ENCODE measurements at places on chromosomes 5 and 9.

GRCh38 chr5:12141496-12141895 lies 237.2 kb upstream of the CTNND2 start:
- H3K27me3 ChIP-seq = no peaks in the 10 kb centered on the region
- no peak overlapping the region for H3K27ac ChIP-seq
- no peak overlapping the region for H3K4me3 ChIP-seq
- no peaks in the 10 kb centered on the region for H3K36me3 ChIP-seq
- no peak for DNase-seq

DNA sequence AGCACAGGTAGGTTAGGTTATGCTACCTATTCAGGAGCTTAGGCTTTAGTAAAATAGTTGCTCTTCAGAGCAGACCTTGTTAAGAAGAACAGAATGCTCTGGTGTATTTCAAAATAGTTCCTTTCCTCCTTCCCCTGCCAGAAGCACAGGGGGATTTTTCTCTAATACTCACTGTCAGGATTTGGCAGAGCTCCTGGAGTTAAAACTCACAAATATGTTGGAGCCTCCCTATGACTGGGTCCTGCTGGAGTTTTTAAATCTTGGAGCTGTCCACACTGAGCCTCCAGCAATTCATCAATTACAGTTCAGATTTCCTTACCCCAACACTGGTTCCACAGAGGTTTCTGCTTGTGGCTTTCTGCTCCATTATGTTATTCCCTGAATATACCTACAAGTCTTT lies 1233.8 kb upstream of the WWC1 start:
- H3K27ac ChIP-seq = no peak overlapping the region
- H3K36me3 ChIP-seq = no peaks in the 10 kb centered on the region
- H3K4me3 ChIP-seq = no peak overlapping the region
- no peaks in the 10 kb centered on the region for H3K27me3 ChIP-seq
- no peaks in the 10 kb centered on the region for H3K4me1 ChIP-seq
- DNase-seq = no peak

DNA sequence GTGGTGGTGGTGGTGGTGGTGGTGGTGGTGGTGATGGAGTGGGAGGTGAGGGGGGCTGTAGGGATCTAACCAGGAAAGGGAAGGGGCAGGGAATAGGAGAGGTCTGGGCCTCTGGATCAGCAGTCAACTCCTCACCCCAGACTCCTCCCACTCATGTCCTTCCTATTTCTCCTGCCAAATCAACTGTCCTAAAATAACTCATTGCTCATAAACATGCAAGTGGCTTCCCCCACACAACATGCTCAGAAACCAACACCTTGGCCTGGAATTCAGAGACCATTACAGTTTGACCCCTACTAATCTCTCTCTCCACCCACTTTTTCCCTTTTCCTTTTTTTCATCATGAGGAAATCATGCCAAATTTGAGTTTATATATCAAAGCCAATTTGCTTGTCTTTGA lies 8.4 kb upstream of the FSD1L start:
- no peak for DNase-seq
- H3K36me3 ChIP-seq = no peaks in the 10 kb centered on the region
- no peaks in the 10 kb centered on the region for H3K27me3 ChIP-seq
- no peaks in the 10 kb centered on the region for H3K4me1 ChIP-seq

DNA sequence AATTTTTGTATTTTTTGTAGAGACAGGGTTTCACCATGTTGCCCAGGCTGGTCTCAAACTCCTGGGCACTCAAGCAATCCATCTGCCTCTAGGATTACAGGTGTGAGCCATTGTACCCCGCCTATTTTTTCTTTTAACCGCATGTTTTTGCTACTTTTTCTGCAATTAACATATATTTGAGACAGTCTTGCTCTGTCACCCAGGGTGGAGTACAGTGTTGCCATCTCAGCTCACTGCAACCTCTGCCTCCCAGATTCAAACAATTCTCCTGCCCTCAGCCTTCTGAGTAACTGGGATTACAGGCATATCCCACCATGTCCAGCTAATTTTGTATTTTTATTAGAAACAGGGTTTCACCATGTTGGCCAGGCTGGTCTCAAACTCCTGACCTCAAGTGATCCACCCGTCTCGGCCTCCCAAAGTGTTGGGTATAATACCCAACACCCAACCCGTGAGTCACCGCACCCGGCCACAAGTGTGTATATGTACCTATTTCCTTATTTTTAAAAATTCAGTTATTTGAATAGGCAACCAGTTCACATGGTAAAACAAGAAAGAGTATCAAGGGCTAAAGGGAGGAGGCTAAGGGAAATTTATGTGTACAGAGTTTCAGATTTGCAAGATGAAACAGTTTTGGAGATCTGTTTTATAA lies 13.3 kb downstream of the PHAX start:
- no peak overlapping the region for H3K27ac ChIP-seq
- H3K4me1 ChIP-seq = no peaks in the 10 kb centered on the region
- H3K27me3 ChIP-seq = no peaks in the 10 kb centered on the region
- no peak for DNase-seq
- no peak overlapping the region for H3K4me3 ChIP-seq

DNA sequence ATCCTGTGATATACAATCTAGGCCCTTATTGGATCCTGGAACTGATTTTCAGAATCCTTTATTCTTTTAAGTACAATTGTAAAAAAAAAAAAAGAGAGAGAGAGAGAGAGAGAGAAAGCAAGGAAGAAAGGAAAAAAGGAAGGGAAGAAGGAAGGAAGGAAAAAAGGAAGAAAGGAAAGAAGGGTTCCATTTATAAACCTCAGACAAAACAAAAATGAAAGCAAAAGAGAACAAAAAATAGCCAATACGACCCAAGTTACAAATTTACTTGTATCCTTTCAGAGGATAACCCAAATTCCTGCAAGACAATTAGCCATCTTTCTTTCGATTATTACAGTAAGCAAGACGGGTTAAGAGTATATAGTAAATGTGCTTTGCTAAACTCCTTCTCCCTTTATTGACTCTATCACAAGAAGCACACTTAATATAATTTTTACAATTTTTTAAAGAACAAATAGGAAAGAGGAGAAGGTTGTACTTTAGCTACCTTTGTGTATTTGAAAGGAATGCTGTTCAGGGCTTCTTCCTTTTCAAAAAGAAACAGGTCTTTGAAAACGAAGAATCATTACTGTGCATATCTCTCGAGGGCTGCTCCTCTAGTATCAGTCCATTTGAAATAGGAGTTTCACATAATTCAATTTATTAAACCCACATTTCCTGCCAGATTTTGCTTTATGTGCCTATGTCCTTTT lies 543.3 kb downstream of the RAB3C start:
- no peaks in the 10 kb centered on the region for H3K4me1 ChIP-seq
- peak overlapping the region; percentile 98 for H3K27ac ChIP-seq

DNA sequence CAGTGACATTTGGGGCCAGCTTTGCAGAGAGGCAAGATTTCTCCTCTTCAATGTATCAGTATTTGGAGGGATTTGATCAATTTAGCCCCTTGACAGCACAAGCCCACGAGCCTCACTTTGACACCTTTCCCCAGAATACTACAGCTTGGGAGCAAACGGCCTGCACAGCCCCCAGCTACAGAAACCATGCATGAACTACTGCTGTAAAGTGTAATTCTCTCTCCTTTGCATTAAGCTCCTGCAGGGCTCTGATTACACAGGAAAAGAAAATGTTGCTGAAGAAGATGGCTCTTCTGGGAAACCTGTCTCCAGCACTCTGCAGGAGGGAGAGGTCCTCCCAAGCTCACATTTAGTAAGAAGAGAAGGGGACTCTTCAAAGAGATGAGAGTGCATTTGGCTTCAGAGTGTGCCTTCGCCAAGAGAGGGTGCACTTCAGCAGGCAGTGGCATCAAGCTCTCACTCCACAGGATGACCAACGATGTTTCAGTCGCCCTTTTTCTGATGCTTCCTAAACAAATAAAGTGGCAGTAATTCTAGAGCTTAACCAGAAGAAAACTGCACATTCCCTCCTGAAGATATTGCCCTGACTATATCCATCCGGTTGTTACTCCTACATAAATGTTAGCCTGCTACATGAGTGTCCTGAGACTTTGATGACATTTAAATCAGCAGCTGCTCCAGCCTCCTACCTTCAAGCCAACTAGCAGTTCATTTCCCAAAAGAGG lies 272.2 kb downstream of the AUH start:
- H3K27ac ChIP-seq = no peak overlapping the region
- H3K4me1 ChIP-seq = no peaks in the 10 kb centered on the region
- DNase-seq = no peak

- H3K27ac ChIP-seq = no peak overlapping the region
- H3K36me3 ChIP-seq = no peaks in the 10 kb centered on the region
- no peak for DNase-seq
- H3K27me3 ChIP-seq = no peaks in the 10 kb centered on the region
- no peak overlapping the region for H3K4me3 ChIP-seq
These were observed 7.7 kb downstream of the AQP3 start for GRCh38 chr9:33439731-33440130.

DNA sequence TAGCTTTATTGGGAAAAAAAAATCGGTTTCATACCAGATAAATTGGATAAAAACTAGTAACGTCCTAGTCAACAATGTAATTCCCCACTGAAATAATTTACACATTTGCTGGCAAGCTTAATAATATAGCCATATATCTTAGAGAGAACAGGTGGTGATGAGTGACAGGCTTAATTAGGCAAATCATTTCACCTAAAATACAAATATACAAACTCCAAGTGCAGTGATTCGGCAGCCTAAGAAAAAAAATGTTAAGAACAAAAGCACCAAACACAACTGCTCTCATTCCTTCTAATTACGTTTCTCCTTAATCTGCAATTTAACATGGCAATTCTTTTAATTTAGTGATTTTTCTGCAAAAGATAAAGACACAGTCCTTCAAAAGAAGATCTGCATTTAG lies 56.0 kb upstream of the SLC25A51 start:
- no peaks in the 10 kb centered on the region for H3K27me3 ChIP-seq
- H3K36me3 ChIP-seq = peaks cover 46% of the 10 kb centered on the region
- H3K4me3 ChIP-seq = no peak overlapping the region
- H3K4me1 ChIP-seq = peaks cover 1% of the 10 kb centered on the region

DNA sequence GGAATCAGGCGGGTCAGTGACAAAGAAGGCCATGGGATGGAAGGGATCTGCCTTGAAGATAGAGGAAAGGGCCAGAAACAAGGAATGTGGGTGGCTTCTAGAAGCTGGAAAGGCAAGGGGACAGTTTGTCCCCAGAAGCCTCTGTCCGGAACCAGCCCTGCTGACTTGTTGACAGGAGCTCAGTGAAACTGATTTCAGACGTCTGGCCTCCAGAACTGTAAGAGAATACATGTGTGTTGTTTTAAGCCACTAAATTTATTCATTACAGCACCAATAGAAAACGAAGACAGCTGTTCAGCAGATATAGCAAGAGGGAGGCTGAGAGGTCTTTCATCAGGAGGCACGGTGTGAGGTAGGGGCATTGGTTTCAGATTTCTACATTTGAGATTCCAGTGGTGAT lies 422.5 kb downstream of the KDM4C start:
- no peak overlapping the region for H3K4me3 ChIP-seq
- H3K4me1 ChIP-seq = peaks cover 7% of the 10 kb centered on the region
- H3K27ac ChIP-seq = no peak overlapping the region
- no peaks in the 10 kb centered on the region for H3K27me3 ChIP-seq
- H3K36me3 ChIP-seq = peaks cover 2% of the 10 kb centered on the region

GRCh38 chr5:170523142-170523551 lies 19.3 kb downstream of the KCNIP1 start:
- no peak overlapping the region for H3K27ac ChIP-seq
- no peaks in the 10 kb centered on the region for H3K27me3 ChIP-seq
- DNase-seq = no peak
- H3K4me3 ChIP-seq = no peak overlapping the region
- no peaks in the 10 kb centered on the region for H3K36me3 ChIP-seq

GRCh38 chr5:103474677-103475076 lies 87.9 kb downstream of the NUDT12 start:
- DNase-seq = no peak
- H3K27me3 ChIP-seq = no peaks in the 10 kb centered on the region
- H3K4me1 ChIP-seq = peaks cover 3% of the 10 kb centered on the region
- no peak overlapping the region for H3K27ac ChIP-seq
- H3K36me3 ChIP-seq = no peaks in the 10 kb centered on the region
- H3K4me3 ChIP-seq = no peak overlapping the region

DNA sequence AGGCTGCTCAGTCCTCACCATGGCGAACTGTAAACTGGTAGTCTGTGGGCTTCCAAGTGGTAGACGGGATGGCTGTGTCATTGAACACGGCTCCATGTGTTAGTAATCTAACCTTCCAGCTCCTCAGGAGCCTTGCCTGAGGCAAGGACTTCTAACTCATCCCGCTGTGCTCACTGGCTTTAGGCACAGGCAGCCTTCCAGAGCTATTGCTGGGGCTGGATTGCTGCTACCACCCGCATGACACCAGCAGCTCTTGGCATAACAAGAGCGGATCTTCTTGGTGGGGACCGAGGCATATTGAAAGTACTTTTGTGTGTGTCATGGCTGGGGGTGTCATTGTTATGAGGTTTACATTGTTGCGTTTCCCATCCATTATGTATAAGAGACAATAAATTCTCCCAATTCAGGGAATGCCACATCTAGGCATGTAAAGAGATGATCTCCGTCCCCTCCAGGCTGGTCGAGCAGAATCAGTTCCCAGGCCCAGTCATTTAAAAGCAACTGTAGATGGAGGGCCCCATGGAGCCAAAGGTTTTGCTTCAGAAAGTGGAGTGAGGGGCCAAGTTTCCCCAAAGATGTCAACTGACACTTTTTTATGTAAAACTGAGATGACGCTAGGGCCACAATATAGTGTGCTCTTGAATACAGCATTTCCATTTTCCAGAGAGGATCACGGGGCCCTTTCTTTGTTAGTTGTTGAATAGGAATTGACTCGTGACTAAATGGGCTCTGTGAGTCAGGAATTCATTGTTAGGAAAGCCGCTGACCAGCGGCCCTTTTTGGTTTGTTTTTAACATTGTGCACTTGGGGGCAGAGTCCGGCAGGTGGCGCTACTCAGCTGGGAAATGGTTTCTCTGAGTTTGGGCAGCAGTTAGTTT lies 759.5 kb downstream of the TAF11L14 start:
- peaks cover 2% of the 10 kb centered on the region for H3K27me3 ChIP-seq
- DNase-seq = peak; percentile 83
- no peak overlapping the region for H3K4me3 ChIP-seq
- H3K4me1 ChIP-seq = no peaks in the 10 kb centered on the region
- H3K36me3 ChIP-seq = no peaks in the 10 kb centered on the region

DNA sequence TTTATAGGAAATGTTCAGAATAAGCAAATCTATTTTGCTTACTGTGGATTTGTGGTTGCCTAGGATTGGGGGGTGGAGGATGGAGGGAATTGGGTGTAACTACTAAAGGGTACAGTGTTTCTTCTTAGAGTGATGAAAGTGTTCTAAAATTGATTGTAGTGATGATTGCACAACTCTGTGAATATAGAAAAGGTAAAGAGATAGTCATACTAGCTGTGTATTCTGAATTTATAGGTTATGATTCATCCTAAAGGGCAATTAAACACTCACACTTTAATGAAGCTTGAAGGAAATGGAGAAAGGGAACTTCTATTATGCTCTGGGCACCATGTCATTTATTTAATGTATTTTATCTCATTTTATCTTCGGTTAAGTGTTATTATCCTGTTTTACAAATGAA lies 9.9 kb downstream of the TXNDC8 start:
- no peaks in the 10 kb centered on the region for H3K27me3 ChIP-seq
- H3K4me1 ChIP-seq = no peaks in the 10 kb centered on the region
- H3K36me3 ChIP-seq = no peaks in the 10 kb centered on the region
- H3K4me3 ChIP-seq = no peak overlapping the region

GRCh38 chr5:112004867-112005622 lies 248.1 kb upstream of the NREP start:
- no peaks in the 10 kb centered on the region for H3K27me3 ChIP-seq
- no peaks in the 10 kb centered on the region for H3K4me1 ChIP-seq
- H3K36me3 ChIP-seq = no peaks in the 10 kb centered on the region
- no peak overlapping the region for H3K4me3 ChIP-seq
